ENCODE measurements at places on chromosomes 1 and 21.
A peak's percentile ranks its signal among the peaks of the same experiment; 100 is the strongest.

DNA sequence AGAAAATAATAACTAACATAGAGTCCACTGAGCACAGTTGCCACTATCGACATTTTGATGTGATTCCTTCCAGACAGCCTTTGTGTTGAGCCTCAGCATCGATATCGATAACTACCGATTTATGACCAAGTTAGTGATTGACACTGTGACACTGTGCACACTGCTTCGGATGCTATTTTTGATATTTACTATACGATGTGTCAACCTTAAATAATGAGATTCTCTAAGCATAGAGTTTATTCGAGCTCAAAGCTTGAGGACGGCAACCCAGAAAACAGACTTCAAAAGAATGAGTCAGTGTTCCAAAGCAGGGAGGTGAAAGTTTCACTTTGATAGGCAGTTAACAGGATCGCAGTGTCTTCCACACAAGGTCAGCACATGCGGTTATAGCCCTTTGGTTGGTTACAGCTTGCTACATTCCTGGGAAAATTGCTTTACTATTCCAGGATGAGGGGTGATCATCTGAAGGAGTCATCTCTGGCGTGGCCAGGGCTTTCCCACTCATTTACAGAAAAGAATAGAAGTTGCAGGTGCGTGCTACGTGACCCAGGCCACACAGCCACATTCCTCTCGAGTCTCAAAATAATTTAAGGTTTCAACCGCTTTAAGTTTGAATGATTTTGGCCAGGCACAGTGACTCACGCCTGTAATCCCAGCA lies 53.6 kb upstream of the EFHD2 start:
- no peak for DNase-seq

DNA sequence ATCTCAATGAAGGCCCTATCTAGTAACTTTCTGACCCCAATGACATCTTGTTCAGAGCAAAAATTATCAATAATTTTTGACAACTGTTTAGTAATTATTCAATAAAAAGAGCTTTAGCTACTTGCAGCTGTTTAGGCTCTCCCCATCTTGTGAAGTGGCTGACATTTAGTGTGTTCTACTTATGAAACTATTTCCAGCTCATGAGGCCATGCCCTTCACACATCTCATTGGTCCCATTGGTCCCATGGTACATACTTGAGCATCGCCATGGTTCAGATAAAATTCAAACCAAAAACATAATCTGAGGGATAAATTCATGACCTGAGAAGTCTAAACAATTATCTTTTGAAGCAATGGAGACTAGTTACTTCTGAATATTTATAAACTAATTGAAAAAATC lies 24.2 kb downstream of the SPRTN start:
- no peak for DNase-seq

DNA sequence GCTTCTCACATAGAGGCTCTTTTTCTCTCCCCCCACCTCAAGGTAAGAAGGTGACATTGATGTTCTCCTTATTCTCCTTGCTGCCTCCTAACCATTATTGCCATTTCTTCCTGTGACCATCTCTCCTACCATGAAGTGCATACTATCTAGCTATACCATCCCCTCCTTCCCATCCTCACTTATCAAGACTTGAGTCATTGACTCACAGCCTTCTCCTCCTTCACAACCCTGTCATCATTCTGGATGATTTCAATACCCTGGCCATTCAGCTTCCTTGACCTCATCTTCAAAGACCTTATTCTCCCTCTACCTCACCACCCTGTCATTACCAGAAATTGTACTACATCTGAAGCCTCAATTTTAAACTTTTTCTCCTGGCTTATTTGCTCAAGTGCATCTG lies 10.9 kb upstream of the HIPK1 start:
- DNase-seq, result no peak

DNA sequence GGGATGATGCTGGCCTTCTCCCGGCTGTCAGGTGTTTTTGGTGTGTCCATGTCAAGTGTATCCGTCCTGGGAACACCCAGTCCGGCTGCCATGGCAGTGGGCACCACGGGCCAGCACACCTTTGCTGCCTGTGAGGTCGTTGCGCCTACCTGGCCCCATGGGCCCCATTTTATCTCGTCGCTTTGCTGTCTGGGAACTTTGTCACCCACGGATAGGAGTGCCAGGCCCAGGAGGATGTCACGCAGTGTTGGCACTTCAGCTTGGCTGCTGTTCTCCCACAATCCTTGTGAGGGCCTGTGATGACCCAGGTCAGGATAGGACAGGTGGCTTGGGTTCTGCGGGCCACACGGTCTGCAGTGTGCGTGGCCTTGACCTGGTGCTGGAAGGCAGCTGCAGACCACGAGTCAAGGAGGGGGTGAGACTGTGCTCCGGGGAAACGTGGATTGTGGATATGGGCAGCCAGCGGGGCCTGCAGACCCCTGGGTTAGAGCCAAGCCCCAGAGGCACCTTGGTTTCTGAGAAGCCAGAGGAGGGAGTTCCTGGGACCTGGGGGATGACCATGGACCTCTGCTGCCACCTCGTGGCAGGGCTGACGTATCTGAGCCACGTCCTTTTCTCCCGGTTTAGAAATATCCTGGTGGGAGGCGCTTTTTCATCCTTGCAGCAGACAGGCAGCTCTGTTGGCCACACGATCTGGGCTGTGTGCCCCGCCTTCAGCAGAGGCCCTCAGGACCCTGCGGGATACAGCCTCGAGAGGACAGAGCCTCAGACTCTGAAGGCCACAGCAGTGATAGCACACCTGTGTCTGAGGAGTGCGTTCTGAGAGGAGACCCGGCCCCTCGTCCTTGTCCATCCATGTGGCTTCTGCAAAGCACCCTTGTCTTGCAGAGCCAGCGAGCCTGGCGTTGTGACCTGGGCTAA lies 161.1 kb upstream of the COL6A1 start:
- DNase-seq, result peak; percentile 85

DNA sequence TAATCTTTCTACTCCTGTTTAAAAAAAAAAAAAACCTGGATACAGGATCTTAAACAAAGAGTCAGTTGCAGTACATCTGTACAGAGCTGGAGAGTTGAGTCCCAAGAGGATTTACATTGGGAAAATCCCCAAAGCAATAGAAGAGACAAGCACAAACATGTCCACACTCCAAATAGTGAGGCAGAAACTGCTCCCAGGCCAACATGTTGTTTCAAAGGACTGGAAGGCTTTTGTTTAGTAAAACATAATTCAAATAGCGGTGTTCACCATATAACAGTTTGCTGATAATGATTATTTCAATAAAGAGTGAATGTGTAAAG lies 425.4 kb downstream of the ADGRL2 start:
- no peak for DNase-seq

DNA sequence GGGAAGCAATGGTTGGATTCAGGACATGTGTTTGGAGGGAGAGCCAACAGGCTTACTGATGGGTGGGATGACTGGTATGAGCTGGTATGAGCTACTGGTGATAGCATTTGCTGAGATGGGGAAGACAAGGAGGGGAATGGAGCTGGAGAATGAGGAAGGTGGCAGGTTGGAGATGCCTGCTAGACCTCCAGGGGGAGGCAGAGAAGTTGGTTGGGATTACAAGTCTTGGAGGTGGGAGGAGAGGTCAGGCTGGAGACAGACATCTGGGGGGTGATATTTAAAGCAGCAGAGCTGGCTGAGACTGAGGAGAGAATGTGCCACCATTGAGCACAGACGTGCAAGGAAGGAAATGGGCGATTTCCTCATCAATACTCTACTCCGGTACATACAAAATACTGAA lies 31.8 kb upstream of the ENO1 start:
- no peak for DNase-seq

GRCh38 chr1:220124542-220124941 lies 30.6 kb downstream of the IARS2 start:
- no peak for DNase-seq

- DNase-seq, result no peak
Measured at GRCh38 chr1:161185732-161186311, 8.5 kb upstream of the B4GALT3 start.

- DNase-seq, result no peak
Measured at GRCh38 chr1:227759341-227760300, 24.4 kb downstream of the SNAP47 start.

DNA sequence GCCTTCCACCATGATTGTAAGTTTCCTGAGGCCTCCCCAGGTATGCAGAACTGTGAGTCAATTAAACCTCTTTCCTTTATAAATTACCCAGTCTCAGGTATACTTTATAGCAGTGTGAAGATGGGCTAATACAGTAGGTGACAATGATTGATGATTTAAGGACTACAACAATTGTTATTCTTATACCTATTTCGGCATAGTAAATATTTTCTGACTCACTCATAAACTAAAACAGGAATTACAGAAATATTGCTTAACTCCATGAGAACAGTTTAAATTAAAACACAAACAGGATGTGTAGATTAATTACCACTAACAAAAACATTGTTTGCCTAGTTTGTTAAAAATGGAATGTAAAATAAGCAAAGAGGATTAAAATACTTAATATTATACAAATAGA lies 839.9 kb downstream of the LTN1 start:
- no peak for DNase-seq

DNA sequence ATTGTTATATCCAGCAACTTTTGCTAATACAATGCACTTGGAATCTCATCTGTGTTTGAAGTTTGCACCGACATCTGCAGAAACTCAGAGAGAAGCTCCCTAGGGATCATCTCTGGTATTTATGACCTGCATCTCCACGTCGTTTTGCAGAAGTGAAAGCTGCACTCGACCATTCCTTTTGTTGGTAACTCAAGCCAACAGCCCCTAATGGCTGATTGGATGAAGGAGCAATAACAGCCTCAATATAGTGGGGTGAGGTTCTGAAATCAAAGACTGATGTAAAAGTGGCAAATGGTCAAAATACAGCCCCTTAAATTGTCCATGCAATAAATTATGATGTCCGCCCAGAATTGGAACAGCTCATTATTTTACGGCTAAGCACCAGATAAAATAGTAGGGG lies 344.2 kb upstream of the KAZN start:
- no peak for DNase-seq

DNA sequence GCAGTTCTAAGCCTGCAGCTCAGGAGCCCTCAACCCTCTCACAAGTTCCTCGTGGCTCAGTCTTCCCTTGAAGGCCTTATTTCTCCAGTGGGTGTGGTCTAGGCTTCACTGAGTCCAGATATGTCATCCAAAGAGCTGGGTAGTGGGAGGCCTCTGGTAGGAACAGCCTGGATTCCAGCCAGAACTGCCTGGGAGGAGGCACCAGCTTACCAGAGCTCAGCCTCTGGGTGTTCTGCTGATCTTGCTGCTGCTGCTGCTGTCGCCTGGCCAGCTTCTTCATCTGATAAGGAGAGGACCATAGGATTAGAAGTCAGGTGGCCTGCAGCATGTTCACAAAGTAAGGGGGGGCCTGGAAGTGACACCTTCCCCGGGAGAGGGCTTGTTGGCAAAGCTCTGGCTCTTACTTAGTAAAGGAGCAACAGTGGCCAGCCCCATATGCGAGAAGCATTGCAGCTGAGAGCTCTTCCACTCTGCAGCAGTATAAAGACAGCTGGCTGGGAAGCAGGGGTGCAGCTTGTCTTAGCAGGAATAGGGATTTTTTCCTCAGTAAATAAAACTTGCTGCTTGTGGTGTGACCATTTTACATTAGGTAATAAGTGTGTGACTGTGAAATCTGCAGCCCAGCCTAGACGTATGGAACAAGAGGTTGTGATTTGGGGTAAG lies 148.5 kb downstream of the LMX1A start:
- DNase-seq, result no peak

DNA sequence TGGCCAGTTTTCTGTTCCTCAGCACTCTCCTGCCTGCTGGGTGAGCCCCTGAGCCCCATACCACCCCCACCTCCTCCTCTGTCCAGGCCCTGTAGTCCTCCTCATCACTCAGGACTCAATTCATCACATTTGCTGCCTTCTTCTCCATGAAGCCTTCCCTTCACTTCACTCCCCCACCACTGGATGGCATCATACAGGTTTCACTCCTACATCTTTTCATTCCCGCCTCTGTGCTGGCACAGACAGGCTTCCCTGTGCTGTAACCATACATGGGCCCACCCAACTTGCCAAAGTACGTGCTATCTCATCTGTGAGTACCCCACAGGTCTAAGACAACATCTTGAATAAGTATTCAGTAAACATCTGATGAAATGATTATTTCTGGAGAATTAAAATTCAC lies 56.9 kb downstream of the SLC45A1 start:
- no peak for DNase-seq

DNA sequence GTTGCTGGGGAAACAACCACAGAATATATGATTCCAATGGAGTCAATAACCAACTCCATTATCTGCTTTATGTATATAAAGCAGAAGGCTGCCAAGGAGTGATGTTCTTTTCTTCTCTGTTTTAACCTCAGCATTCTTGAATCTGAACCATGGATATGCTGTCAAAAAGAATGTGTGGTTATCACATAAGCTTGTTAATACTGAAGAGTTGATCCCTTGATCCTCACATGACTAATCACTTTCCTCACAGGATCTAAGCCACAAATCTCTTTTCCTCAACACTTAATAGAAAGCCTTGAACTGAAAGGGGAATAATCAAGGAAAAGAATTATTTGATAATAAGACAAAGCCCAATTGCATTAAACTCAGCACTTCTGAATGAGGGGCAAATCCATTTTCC lies 271.3 kb upstream of the KIAA0040 start:
- DNase-seq, result no peak

DNA sequence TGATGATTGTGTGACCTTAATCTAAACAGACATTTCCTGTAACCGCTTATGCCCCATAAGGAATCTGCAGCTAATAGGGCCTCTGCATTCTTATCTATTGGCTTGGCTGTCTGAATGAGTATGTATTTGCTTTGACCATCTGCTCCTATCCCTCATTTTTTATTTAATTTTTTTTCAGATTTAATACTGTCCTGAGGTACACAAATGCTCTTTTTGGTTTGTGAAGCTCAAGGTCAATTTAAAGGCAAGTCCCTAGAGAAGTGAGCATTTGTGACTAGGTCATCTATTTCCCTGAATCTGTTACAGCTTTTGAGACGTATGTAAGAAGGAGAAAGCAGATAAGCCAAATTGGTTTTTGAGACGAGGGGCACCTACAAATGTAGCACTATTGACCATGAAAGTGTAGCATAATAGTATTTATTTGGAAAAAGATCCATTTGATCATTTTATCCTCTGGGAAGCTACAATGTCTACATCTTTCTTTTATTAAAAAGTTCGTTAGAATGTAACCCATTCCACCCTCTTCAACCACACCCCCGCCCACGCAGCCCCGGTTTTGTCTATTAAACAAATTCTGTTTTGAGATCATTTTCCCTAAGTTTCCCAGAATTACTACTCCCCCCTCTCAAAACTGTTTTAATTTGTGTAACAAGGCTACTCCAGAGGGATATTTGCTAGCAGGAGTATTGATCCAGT lies 69.2 kb upstream of the HSPA13 start:
- no peak for DNase-seq

DNA sequence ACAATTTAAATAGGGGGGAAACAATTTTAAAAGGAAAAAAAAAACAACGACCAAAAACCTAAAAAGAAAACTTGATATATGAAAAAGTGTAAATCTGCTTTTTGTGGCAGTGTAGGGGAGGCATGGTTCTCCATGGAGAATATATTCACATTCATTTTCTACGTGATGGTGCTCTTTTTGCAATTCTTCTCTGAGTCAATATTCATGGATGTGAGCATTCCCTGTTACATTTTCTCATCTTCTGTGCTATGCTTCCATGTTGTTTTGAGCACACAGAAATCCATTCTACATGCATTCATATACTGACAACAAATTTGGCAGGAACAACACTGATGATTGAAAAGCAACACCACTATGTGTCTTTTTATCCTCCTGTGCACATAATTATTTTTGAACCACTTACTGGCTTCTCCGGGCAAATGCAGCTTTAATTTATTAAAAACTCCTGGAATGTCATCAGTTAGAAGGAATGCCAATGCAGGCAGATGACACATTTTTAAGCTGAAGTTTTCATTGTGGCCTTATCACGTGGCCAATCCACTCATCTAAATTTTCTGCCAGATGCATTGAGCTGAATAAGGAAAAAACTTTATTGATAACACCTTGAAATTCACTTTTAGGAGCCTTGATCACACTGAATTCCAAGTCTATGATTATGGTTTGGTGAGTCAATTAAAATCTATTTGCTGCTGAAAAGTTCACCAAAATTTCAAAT lies 590.6 kb downstream of the NUF2 start:
- no peak for DNase-seq
